OCI-M1 (cell line): ENCODE measurements at places on chromosomes 2 and 18.

- DNase-seq = peak; percentile 20
These were observed 263.9 kb upstream of the UBE2E3 start for GRCh38 chr2:180716186-180717180.

DNA sequence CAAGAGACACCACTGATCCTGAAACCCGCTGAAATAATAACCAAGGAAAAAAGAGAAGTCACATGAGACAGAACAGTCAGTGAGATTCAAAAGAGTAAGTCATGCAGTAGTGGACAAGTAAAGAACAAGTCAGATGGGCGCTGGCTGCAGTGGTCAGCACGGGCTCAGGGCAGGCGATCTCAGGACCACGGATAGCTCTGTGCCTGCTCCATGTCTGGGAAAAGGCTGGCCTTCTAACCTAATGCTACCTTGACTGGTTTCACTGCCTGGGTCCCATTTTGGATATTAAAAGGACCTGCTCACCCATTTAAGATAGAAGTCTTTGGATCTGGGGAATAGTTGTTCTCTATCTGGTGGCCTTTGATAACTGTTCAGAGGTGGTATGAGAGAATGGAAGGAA is 61.7 kb upstream of the LCLAT1 start:
- DNase-seq = peak; percentile 32

DNA sequence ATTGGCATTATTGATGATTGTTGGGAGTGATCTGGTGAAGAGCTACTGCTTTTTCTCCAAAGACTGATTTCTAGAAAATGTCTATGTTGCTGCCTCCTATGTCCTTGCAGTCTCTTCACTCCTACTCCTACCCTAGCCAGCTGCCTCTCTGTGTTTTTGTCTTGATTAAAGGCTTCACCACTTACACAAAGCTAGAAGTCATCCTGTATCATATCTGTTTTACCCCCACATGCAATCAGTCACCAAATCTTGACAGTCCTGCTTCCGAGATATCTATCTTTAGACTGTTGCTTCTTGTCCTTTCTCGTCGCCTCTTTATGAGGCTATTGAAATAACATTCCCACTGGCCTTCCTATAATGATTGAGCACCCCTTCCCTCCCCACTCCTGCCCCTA is 84.5 kb upstream of the ITGA4 start:
- no peak for DNase-seq

- DNase-seq = no peak
These were observed 208.1 kb upstream of the REG3G start for GRCh38 chr2:78817430-78817829.

DNA sequence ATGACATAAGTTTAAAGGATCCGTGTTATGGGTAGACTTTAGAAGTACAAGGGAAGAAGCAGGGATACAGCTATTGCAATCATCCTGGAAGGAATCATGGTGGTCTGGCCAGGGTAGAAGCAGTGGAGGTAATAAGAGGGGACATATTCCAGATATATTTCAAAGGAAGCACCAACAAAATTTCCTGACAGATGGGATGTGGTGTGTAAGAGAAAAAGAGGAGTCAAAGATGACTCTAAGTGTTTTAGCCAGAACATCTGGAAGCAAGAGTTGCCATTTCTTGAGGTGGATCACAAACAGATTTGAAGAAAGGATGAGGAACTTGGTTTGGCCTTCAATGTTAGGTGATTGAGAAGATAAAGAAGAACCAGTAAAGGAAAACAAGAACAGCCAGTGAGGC is 133.1 kb upstream of the CTAGE1 start:
- DNase-seq = no peak

GRCh38 chr2:65548576-65549256 is 116.3 kb upstream of the SPRED2 start:
- DNase-seq = no peak

DNA sequence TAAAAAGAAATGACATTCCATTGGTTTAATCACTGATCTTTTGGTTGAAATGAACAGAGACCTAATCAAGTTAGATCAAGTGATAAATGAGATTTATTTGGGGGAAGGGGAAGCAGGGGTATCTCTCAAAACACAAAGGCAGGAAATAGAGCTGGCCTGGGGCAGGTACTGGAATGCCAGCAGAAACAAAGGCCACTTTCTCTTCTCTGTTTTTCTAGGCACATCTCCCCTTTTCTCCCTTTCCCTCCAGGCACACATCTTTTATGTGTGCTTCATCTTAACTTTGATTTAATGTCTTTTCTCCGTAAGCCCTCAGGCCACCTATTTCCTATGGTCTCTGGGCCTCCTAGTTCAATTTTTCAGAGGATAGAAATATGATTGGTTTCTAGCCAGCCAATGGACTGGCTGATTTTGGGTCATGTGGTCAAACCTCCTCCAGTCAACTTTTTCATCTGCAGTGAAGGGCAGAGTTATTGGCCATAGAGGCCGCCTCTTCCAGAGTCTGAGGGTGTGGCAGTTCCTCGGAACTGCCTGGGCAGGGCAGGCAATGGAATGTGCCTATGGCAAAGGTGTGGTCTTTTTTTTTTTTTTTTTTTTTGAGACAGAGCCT is 58.9 kb upstream of the FAM136A start:
- no peak for DNase-seq

DNA sequence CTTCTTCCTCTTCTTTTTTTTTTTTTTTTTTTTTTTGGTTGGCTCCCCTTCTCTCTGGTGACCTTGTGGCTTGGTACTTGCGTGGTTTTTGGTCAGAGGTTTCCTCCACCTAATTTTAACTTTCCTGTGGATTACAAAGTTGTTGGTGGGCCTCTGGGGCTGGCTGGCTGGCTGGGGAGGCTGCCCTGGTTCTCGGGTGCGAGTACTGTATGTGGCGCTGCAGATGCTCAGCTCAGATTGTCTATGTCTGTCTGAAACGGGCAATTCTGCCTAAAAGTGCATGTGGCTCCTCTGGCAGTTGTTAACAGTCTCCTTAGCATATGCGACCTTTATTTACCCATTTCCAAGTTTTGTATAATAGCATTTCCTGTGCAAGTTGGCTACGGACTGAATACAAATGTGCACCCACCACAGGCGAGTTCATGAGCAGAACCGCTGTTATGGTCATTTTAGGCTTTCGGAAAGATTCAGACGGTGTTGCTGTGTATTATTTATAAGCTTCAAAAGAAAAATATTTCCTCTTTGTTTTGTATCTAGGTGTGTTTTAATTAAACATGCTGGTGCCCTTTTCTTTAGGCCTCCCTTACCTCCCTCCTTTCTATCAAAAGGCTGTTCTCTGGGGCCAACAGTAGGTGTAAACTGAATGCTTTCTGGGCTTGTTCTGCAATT is 4.4 kb downstream of the TBR1 start:
- DNase-seq = no peak

DNA sequence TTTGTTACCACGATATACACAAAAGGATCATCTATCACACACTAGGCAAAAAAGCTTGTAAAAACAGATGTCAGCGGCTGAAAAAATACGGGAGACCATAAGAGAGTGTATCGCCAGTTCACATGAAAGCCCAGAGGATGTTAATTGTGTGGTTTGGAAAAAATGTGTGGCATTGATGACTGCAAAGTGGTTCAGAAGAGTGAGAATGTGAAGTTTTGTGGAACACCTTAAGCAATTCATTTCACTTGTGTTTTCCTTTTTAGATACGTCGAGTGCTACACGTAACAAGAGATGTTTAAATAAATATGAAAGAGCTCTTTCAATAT is 61.7 kb upstream of the DAPL1 start:
- no peak for DNase-seq

DNA sequence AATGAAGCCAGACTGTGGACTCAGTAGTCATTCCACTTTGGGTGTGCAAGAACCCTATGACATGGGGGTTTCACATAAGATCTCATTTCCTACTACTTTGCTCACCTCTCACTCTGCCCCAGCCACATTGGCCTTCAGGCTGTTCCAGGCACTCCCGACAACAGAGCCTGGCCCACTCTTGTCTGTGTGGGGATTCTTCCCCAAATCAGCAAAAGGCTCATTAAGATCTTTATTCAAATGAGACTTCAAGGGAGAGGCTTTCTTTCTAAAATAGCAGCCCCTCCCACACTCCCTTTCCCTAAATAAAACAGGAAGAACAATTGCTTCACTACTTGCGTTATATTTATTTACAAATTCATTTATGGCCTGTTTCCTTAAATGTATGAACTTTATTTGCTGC is 3.5 kb upstream of the CDC42EP3 start:
- DNase-seq = no peak

DNA sequence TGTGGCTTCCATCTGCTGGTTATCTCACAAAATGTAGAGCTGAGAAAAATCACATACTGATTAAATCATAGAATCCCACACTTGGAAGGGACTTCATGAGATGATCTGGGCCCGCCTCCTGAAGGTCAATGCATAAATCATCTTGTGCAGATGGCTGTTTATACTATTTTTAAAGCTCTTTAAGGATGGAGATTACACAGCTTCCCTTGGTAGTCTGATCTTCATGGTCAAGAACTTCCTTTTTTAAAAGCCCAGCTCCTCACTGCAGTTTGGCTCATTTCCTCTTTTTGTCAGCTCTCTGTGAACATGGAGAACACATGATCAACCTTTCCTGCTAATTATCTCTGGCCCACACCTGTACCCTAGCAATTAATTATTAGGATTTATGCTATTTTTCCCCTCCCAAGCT is 25.9 kb downstream of the GCG start:
- DNase-seq = peak; percentile 87

DNA sequence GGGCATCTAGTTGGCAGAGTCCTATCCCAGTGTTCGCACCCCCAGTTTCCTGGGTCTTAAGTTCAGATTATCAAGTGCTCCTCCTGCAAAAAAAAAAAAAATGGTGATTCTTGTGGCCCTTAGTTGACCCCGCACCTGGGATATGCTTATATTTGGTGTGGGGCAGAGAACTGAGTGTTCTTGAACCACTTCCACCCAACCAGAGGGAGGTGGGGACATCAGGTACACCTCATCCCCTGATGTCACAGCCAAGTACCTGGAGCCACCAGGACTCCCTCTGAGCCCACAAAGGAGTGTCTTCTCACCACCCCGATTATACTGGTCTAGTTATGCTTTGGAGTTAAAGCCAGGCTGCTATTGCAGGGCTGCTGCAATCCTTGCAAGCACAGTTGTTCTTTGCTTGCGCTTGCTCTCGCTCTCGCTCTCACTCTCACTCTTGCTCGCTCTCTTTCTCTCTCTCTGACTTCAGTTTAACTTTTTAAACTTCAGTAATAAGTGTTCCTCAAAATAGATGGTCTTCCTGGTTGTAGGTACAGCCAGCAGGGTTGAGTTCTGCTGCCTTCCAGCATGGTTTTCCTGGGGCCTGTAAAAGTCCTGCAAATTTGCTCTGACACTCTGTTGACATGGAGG is 265.7 kb downstream of the NEDD4L start:
- no peak for DNase-seq

DNA sequence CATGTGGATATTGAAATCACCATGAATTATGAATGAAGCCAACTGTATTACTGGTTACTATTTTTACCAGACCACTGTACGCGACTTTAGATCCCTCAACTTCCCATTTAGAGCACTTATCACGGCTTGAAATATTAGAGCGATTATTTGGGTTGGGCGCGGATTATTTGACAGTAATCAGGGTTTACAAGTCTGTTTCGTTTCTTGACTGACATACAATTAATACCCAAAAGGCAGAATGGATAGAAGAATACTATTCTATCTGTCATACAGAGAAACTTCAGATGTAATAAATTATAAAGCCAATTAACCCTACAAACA is 496 bp upstream of the NAPG start:
- DNase-seq = no peak

DNA sequence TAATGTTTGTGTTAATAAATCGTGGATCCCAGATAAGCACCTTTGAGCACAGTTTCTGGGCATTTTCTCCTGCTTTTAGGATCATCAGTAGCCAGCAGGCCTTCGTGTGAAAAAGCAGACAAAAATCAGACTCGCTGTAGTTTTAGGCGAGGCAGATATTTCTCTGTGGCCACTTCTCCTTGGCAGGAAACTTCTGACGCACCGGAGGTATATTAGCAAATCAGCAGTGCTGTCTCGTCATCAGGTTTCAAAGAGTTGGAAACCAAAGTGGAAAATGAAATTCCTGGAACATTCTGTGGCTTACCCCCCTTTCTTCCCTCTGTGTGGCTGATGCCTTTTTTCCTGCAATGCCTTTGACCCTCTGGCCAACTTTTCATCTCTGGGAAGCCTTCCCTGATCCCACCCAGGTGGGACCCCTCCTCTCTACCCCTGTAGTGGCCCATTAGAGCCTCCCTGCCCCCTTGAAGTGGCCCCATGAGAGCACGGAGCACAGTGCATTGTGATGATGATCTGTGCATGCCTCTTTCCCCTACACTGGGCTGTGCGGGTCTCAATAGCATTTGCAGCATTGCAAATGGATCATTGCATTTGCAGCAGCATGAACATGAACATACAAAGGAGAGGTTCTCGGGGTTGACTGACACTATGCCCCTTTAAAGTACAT is 93.3 kb downstream of the RNF144A start:
- DNase-seq = no peak
